Hepatocyte (in vitro differentiated cells): ENCODE measurements at places on chromosomes 16 and 17. TPM values are rescaled to one million over a fixed set of nuclear protein-coding genes. Genes with fewer than 3 reads are reported as not detected.
A peak's percentile ranks its signal among the peaks of the same experiment; 100 is the strongest.

GGT6 gene
- 0.32 TPM in 1 of 2 replicates, not detected in the other for total RNA-seq

TCAP gene
- 0.90 and 1.0 TPM in 2 replicates for total RNA-seq

TBC1D3G gene
- not detected in 2 replicates for total RNA-seq

ZDHHC1 gene
- total RNA-seq: 1.9 and 5.9 TPM in 2 replicates

TEX14 gene
- 0.04 and 0.07 TPM in 2 replicates for total RNA-seq

LGALS9 gene
- total RNA-seq: 4.3 and 14.1 TPM in 2 replicates

NPIPB2 gene
- 5.5 and 5.8 TPM in 2 replicates for total RNA-seq

DNA sequence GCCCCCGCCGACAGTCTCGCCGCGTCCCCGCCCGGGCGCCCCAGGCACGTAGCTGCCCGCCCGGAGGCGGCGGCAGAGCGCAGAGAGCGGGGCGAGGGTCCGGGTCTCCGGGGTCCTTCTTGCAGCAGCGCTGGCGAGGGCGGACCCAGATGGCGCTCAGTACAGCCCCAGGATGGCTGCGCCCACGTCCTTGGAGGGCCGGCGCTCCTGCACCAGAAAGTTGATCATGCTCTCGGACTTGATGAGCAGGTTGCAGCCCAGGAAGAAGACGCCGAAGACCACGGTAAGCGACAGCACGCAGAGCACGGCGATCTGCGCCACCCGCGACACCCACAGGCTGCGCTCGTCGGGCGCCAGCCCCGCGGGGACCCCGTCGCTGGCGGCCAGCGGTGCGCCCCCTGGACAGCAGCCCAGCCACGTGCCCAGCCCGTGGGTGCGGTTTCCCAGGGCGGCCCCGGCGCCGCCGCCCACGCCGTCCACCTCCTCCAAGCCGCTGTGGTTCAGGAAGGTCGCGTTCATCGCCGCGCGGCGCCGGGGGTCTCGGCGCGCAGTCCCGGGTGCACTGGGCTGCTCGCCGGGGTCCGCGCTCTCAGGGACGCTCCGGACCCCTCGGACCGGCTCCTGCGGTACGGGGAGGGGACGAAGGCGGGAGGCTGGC, 435 bp downstream of the RPRML start:
- H3K27me3 ChIP-seq: peaks cover 78% of the 10 kb centered on the region
- no peaks in the 10 kb centered on the region for H3K36me3 ChIP-seq
- H3K4me1 ChIP-seq: peaks cover 9% of the 10 kb centered on the region
- peak overlapping the region; percentile 49 for H3K4me3 ChIP-seq
- H3K27ac ChIP-seq: no peak overlapping the region

DNA sequence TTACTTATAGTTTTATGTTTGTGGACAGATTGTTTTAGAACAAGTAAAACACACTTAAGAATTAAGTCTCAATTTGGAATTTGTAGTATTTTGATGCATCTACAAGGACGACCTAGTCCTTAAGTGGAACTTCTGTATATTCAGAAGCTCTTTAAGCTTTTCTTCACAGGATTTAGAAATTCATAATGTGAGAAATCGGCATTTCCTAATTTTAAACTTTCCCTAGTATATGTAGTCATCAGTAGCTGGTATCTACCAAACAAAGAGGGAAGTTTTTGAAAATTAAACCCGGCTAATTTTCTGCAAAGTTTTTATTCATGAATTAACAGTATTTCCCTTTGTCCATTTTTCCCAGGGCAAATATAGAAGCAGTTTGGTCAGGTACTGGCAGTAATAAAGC, 203.6 kb downstream of the CDRT15L2 start:
- H3K4me1 ChIP-seq: no peaks in the 10 kb centered on the region
- H3K27me3 ChIP-seq: no peaks in the 10 kb centered on the region
- H3K4me3 ChIP-seq: no peak overlapping the region
- no peaks in the 10 kb centered on the region for H3K36me3 ChIP-seq

DNA sequence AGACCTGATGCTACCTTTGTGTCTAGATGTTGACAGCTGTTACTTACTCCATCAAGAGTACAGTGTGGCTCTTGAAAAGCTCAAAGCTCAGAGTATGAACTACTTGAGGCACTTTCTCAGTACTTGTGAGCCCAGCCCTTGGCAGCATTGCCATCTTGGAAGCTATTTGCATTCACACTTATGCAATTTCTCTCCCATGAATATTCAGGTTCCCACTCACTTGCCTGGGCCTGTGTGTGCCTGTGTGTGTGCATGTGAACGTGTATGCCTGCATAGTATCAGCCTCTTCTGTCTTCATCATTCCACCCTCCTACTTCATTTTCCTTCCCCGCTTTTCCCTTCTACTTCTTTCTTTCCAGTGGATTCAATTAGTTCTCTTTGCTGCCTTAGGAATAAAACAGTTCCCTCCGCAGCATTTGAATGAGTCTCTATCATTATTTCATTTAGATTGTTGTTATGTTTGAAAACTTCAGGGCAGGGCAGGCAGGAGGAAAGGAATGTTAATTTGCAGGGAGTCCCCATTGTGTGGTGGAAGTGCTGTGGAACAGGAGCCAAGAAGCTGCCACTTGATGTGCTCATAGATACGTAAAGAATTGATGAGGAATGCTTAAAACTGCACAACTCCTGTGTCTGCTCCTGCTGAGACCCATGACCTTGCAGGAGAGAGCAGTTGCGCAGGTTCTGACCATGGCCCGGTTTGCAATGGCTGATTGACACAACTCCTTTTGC, 58.9 kb downstream of the HS3ST4 start:
- H3K27ac ChIP-seq: no peak overlapping the region
- no peak overlapping the region for H3K4me3 ChIP-seq
- H3K27me3 ChIP-seq: no peaks in the 10 kb centered on the region
- no peak for DNase-seq

DNA sequence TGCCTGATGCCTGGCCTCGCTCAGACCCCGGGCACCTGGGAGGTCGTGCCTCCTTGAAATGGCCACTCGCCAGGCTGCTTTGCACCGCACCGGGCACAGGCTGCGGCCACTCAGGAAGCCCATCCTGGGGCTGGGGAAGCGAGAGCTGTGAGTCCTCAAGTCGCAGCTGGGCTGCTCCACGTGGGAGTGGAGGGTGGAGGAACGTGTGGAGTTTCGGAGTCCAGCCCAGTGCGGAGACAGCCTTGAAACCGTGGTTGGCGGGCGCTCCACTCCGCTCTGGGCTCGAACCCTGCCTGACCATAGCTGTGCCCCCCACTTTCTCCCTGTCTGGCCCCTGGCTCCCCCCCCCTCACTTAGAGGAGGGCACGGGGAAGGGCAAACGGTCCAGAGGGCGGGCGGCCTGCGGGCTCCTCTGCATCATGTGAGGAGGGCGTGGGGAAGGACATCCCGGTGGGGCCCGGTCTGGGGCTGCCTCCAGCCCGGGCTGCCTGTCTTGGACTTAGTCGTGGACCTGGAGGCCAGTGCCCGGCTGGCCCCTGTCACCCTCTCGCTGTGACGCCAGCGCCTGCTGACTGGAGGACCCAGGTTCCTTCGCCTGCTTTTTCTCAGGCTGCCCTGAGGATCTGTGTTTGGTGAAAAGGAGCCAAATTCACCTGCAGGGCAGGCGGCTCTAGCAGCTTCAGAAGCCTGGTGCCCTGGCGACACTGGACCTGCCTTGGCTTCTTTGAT, 2.5 kb downstream of the UBE2I start:
- DNase-seq: peak; percentile 61
- H3K27ac ChIP-seq: peak overlapping the region; percentile 51
- H3K36me3 ChIP-seq: no peaks in the 10 kb centered on the region
- no peaks in the 10 kb centered on the region for H3K27me3 ChIP-seq
- H3K4me1 ChIP-seq: peaks cover 15% of the 10 kb centered on the region

DNA sequence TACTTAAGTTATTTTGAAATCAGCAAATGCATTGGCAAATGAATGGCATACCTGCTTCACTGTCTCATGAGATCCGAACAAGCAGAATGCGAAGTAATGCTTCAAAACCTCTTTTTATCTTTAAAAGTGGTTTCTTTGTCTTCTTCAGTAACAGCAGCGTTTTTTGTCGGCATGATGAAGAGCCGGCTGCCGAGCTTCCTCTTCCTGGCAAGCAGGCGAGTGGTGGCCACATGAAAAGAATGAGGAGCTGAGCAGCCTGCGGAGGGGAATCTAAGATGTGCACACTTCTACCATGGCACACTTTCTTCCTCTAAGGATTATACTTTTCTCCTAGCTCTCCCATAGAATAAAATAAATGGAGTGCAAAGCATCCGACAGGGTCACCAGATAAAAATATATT, 42.4 kb upstream of the AKTIP start:
- no peaks in the 10 kb centered on the region for H3K27me3 ChIP-seq
- no peak overlapping the region for H3K27ac ChIP-seq
- H3K4me1 ChIP-seq: peaks cover 5% of the 10 kb centered on the region
- DNase-seq: no peak

- H3K36me3 ChIP-seq: no peaks in the 10 kb centered on the region
- no peak overlapping the region for H3K4me3 ChIP-seq
- no peak for DNase-seq
- no peak overlapping the region for H3K27ac ChIP-seq
- no peaks in the 10 kb centered on the region for H3K4me1 ChIP-seq
These were observed 6.1 kb upstream of the SPN start for GRCh38 chr16:29656688-29657523.

GRCh38 chr17:49748223-49748622, 15.7 kb downstream of the FAM117A start:
- H3K36me3 ChIP-seq: no peaks in the 10 kb centered on the region
- H3K4me1 ChIP-seq: no peaks in the 10 kb centered on the region
- no peak overlapping the region for H3K4me3 ChIP-seq

DNA sequence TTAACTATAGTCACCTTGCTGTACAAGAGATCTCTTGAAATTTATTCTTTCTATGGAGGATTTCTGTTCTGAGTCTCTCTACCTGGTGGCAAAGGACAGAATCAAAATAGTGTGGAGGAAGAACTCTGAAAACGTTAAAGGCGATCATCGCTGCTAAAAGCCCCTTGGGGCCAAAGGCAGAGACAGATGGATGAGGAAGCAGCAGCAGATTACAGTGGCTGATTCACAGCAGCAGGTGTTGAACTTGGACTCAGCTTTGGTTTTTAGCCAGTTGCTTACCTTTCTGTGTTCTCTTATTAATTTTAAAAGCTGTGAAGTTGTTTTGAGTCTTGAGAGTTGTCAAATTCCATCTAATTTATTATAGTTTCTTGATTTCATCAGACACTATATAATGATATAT, 956.1 kb upstream of the GOT2 start:
- no peaks in the 10 kb centered on the region for H3K27me3 ChIP-seq
- DNase-seq: no peak
- H3K27ac ChIP-seq: no peak overlapping the region
- no peak overlapping the region for H3K4me3 ChIP-seq
- no peaks in the 10 kb centered on the region for H3K36me3 ChIP-seq

DNA sequence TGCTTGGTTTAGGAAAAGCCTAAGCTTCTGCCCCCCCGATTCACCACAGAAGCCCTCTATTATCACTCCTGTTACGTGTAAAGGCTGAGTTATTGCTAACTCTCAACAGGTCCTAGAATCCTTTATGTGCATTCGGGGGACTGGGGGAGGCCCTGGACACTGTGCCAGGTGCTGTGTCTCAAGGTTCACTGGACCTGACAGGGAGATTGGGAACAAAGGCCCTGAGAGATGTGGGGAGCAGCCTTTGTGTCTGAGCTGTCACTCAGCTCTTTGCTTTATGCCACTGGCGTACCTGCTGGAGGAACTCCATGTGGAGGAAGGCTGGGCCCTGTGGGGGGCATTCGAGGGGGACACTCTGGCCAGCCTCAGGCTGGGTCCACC, 65.9 kb downstream of the METRNL start:
- no peak for DNase-seq
- no peaks in the 10 kb centered on the region for H3K36me3 ChIP-seq
- no peaks in the 10 kb centered on the region for H3K27me3 ChIP-seq

DNA sequence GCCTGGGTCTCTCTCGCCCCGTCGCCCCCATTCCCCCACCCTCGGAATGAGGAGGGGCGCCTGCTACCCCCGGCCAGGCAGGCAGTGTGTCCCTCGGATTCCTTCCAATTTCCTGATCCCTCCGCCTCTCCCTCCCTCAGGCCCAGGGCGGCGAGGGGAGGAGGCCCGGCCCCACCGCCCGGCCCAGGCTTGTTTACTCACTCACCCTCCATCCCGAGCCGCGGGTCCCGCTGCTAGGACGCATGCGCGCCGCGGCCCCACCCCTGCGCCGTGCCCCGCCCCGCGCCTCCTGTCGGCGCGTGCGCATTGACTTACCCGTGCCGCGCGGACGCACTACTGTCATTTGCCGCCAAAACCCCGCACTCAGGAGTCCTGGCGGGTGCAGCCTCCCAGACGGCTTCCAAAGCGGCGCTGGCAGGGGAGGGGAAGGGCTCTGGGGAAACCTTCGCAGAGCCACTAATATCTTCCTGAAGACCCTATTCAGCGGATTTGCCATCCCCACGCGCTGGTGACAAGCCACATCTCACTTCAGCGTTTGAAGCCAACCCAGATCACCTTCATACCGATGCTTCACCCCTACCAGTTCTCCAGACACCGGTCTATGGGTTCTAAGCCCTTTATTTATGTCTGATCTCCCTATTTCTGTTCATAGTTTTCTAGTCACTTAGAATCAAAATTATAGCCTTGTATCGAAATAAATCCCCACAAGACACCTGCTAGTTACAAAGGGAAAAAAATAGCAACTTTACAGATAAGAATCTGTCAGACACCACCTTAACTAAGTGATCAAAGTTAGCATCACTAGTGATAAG, at the start of gene EZH1:
Gene EZH1 (minus strand): TSS at position 235 of the 812 bp plus-strand sequence. CDS start 16,099 bp downstream, outside the sequence.
- DNase-seq: peak; percentile 97
- peaks cover 10% of the 10 kb centered on the region for H3K4me1 ChIP-seq
- peak within 1 kb of the TSS; percentile 95 for H3K27ac ChIP-seq

DNA sequence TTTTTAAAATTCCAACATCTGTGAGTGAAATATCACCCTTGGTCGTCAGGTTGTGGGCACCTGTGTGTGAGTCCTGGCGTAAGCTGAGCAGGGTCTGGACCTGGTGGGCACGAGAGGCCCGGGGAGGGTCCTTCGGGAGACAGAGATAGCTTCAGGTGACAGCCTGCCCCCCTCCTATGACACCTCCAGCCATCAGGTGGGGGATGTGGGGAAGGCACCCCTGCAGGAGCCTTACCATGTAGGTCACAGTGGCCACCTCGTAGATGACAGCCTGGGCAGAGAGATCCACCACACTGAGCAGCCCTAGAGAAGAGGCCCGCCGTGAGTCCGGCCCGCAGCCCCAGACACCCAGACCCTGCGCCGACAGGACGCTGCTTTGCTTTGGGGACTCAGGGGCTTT, 11.2 kb downstream of the SLC47A2 start:
- DNase-seq: no peak
- H3K4me1 ChIP-seq: peaks cover 7% of the 10 kb centered on the region
- no peaks in the 10 kb centered on the region for H3K36me3 ChIP-seq
- no peak overlapping the region for H3K4me3 ChIP-seq

- no peak for DNase-seq
- peaks cover 83% of the 10 kb centered on the region for H3K4me1 ChIP-seq
These were observed 6.0 kb downstream of the ST3GAL2 start for GRCh38 chr16:70432723-70433457.

- H3K4me1 ChIP-seq: no peaks in the 10 kb centered on the region
- no peaks in the 10 kb centered on the region for H3K27me3 ChIP-seq
- H3K27ac ChIP-seq: no peak overlapping the region
- no peak overlapping the region for H3K4me3 ChIP-seq
- H3K36me3 ChIP-seq: no peaks in the 10 kb centered on the region
These were observed 3.2 kb downstream of the ZNF500 start for GRCh38 chr16:4763791-4764190.
